ENCODE measurements at places on chromosomes 13 and 19.
A peak's percentile ranks its signal among the peaks of the same experiment; 100 is the strongest.

GRCh38 chr13:74644229-74644628 is 510.0 kb upstream of the KLF12 start:
- no peak for DNase-seq

- DNase-seq = no peak
Measured at GRCh38 chr13:79675931-79676660, 195.1 kb downstream of the NDFIP2 start.

DNA sequence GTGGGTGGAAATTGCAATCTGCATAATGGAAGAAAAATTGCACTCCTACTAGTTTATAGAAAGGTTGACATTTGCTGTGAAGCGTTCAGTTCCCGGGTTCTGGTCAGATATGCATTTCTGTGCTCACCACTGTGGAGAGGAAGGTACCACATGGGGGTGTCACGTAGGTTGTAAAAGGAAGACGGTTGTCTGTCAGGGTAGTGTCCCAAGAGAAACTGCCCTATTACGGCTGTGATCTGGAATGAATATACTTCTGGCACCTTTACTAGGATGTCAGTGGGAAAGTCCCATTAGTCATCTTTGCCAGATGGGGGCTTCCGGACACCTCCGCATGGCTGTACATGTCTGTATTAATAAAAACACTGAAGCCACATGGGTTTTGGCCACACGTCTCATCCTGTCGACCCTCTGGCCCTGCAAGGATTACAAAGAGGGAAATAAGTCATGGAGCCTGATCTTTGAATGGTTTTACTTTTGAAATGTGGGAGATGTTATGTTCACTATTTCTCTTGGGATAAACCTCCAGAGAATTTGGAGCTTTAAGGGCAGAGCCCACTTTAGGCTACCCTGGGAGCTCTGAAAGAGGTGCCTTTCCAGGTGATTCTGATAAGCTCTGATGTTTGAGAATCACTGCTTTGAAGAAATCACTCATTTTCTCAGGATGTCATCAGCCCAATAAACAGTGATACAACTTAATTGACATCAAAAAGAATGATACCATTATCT is 133.9 kb downstream of the AKAP11 start:
- DNase-seq = peak; percentile 54

DNA sequence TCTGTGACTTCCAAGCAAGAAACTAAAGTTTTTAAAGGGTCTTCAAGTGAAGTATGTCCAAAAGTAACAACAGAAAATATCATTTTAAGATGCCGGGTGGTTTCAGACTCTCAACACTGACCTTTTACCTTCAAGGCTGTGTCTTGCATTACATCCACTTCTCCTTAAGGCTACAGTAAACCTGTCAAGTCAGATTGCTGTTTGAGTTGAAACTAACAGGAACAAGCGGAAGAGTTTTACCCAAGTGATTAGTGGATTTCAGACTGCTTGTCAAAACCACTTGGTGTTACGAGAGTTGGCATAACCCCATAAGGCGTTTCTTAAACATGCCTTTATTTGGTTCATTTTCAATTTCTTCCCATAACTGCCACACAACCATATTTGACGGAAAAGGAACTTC is 283.1 kb downstream of the DCT start:
- DNase-seq = no peak
